CD4-positive, alpha-beta T cell treated with Interferon gamma for 1 hour (primary cell): ENCODE measurements at places on chromosomes 3 and 15.

- no peak for DNase-seq
These were observed 11.7 kb downstream of the SNRPN start for GRCh38 chr15:24966364-24967103.

DNA sequence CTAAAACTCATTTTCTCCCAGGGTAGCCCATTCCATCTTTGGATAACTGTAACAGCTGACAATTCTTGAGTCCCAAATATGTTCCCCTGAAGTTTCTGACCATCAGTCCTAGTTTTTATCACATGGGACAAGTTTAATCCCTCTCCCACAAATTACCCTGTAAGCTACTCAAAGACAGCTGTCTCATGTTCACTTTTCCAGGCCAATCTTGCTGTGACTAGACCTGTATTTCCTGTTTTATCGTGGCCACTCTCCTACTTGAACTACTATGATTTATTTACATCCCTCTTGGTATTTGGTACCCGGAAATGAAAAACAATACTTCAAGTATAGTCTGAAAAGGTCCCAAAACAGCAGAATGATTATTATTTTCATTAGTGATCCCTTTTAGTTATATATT, 95.1 kb upstream of the MEX3B start:
- DNase-seq = no peak

DNA sequence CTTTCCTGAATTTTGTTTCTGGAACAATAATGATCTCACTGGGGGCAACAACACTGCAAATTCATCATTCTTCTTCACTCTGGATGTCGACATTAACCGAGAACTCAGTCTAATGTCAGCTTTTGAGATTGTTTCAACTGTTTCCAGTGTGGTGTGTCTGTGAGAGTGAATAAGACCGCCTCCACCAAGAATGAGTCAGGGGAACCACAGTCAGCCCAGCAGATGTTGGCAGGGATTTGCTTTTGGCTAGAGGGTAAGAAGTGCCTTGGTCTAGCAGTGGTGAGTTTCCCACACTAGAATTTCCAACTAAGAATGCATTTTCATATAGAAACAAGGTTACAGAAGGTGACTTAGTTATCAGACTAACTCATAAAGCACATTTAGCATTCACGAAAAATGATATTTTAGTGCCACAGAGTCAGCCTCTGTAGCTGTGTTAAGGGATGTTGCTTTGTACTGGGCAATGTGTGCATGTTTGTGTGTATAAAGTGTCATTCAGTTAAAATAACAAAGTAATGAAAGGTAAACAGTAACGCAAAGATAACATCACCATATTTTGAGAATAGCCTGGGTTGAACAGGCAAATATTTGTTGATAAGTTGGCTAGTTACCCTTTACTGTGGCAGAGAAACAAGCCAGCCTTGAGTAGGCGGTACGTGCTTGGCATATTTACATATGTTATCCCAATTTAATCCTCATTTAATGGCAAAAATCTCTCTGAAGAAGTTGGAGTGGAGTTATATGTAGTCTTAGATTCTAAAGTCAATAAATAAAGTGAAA, 33.8 kb downstream of the DRD3 start:
- no peak for DNase-seq

DNA sequence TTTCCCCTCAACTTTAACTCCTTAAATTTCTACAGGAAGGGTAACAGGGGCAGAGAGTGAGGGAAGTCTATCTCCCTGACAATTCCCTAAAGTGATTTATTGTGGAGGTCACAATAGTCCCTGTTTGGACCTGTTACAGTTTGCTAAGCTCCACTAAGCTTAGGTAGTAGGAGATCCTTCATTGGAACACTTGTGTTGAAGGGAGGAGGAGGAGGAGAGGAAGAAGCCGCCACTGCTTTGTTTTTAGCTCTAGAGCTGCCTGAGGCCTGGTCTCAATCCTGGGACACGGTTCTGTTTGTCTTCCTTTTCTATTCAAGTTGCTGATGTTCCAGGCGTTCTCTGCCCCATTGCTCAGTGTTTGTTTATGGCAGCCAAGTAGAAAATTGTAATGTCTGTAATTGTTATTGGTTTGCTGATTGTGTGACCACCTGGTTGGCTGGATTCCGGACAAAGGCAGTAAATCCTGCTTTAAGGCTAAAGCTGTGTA, 48.4 kb downstream of the HES1 start:
- no peak for DNase-seq

DNA sequence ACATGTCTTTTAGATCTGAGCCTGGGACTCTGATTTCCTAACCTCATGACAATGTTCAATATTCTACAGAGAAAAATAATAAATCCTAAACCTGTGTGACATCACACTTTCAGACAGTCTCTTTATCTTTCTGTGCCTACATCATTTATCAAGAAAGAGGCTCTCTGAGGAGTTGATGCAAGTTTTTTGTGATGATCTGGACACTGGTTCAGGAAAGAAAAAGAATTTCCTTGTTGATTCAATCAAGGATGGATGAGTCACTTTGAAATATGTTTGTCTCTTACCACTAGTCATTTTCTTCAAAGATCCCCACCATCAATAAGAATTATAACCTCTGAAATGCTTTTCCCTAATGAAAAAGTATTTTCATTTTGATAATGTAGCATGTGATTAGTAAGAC, 404.6 kb downstream of the WDR72 start:
- no peak for DNase-seq

DNA sequence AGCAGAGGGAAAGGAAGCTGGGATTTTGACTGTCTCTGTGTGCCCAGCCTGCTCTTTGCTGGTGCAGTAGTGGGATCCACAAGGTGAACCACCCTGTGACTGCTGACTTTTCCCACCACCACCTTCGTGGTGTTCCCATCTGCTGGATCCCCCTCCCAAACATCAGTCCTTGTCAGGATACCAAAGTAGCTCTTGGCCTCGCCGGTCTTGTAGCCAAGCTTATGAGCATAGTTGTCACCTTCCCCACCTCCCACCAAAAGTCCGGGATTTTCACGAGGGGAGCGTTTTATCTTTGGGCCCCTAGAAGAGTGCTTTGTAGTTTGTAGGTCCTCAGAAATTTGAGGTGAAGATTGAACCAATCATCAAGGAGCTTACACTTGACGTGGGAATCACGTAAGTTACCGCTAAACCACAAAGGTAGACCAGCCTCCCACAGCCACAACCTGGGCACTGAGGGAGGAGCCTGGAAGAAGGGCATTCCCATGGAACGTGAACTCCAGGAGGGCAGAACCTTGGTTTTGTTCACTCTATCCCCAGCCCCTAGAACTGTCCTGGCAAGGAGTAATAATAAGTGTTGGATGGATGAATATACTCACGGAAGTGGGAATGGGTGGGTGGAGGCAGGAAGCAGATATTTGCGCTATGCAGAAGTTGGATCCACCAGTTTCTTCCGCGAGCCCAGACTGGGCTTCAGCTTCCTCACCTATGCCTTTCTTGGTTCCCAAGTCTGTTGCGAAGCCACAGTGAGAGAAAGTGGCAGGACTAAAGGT, 814 bp upstream of the TEX264 start:
- DNase-seq = no peak

DNA sequence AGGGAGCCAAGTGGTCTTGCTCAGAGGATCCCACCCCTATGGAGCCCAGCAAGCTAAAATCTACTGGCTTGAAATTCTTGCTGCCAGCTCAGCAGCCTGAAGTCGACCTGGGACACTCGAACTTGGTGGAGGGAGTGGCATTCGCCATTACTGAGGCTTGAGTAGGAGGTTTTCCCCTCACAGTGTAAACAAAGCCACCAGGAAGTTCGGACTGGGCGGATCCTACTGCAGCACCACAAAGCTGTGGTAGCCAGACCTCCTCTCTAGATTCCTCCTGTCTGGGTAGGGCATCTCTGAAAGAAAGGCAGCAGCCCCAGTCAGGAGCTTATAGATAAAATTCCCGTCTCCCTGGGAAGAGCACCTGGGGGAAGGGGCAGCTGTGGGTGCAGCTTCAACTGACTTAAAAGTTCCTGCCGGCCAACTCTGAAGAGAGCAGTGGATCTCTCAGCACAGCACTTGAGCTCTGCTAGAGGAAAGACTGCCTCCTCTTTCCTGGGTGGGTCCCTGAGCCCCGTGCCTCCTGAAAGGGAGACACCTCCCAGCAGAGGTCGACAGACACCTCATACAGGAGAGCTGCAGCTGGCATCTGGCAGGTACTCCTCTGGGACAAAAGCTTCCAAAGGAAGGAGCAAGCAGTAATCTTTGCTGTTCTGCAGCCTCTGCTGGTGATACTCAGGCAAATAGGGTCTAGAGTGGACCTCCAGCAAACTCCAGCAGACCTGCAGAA, 576.3 kb upstream of the NECTIN3 start:
- no peak for DNase-seq

DNA sequence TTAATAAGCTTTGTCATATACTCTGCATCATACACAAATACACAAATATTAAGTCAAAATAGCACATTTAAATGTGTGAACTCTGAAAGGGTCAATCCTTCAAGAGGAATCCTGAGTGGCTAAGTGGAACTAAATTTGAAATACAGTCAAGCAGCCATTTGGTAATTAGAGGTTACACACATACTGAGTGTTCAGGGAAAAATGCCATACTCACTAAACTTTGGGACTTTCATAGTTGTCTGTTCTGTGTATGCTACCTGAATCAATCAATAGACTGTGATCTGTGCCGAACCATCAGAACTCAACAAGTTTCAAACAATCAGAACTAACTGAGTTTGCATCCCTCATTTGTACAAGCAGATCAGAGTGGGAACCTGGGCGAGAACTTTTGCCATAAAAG, 15.3 kb downstream of the ANKRD28 start:
- DNase-seq = no peak

DNA sequence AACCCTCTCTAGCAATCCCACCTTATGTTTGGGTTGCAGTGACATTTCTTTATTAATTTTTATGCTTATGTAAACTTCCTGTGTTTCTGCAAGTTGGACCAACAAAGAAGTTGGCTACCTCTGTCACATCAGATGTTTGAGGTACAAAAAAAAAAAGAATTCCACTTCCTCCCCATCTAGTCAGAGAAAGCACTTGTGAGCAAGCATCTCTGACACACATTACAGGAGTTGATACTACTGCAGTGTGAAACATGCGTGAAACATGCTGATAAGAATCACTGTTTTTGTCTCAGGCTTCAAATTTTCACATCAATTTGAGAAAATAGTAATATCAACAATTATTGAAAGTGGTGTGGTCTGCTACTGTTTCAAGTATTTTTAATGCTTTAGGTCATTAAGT, 1.3 kb downstream of the SCAANT1 start:
- no peak for DNase-seq

DNA sequence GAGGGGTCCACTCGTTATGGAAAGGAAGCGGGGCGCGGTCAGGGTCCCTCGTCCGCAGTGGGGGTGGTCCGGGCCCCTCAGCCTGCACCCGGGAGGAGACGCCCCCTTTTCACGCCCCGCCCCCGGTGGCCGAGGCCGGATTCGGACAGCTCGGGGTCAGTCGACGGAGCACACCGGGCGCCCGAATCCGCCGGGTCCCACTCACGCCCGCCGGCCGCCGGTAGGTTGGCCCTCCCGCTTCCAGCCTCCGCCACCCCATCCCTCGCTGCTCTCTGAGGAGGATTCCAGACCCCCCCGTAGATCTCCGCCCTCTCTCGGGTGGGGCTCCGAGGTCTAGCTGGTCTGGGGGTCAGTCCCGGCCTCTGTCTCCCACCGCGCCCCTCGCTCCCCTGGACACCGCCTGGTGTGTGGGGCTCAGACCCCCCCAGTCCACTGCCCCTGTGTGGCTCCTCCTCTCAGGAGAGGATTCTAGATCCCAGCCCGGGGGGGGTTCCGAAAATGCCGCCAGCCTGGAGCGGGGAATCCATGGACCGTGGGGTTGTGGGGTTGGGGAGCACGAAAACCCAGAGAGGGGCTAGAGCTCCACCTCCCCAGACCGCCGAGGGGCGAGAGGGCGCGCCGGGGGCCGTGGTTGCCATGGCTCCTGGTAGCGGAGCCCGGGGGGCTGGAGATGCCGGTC, 725 bp downstream of the CHL1 start:
- no peak for DNase-seq

- no peak for DNase-seq
These were observed at the start of gene FAM107A for GRCh38 chr3:58577269-58577821. TSS of gene FAM107A (minus strand) at chr3:58577391. CDS start at chr3:58569860, 7,531 bp downstream.

- no peak for DNase-seq
These were observed 187.3 kb downstream of the TIGIT start for GRCh38 chr3:114481113-114481512.

GRCh38 chr3:38985981-38986380, 65.8 kb downstream of the SCN11A start:
- DNase-seq = no peak

DNA sequence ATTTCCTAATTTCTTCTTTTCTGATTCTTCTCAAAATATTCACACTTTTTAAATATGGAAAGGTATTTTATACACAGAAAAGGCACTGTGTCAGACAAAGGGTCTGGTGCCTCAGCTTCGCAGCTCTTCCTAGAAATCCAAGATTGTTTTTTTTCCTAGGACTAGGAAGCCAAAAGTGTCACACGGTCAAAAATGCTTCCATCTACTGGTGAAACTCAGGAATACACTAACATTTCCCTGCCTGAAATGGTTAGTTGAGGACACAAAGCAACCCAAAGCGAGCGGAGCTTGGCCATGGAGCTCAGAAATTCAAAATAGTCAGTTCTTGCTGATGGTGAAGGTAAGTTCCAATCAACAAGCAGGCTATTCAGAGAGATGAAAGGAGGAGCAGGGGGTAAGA, 426.5 kb upstream of the RASGRP1 start:
- DNase-seq = no peak

GRCh38 chr3:52461874-52462273, 6.5 kb downstream of the NISCH start:
- no peak for DNase-seq

DNA sequence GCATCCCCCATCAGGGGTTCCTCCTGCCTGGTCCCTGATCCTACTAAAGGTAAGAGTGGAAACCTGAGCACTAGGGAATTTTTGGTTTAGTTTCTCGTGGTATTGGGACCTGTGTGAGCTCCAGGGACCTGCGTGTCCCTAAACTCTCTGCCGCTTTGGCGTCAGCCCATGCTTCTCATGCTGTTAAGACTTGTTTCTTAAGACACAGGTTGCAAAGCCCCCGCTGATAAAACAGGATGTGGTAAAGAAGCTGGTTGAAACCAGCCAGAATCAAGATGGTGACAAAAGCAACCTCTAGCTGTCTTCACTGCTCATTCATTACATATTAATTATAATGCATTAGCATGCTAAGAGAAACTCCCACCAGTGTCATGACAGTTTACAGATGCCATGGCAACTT, 64.6 kb downstream of the LYZL4 start:
- no peak for DNase-seq

GRCh38 chr3:154013736-154014135, 107.5 kb upstream of the ARHGEF26 start:
- DNase-seq = no peak

DNA sequence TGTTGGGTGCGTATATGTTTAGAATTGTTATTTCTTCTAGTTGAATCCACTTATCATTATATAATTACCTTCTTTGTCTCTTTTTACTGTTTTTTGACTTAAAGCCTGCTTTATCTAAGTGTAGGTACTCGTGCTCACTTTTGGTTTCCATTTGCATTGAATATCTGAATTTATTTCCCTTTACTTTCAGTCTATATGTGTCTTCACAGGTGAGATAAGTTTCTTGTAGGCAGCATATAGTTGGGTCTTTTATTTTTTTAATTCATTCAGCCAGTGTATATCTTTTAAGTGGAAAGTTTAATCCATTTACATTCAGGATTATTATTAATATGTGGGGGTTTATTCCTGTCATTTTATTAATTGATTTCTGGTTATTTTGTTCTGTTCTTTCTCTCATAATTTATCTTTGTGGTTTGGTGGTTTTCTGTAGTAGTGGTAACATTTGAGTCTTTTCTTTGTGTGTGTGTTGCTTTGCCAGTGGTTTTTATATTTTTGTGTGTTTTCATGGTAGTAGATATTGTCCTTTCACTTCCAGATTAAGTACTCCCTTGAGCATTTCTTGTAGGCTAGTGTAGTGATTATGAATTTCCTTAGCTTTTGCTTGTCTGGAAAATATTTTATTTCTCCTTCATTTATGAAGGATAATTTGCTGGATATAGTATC, 27.3 kb downstream of the STT3B start:
- no peak for DNase-seq
